ENCODE measurements at places on chromosomes 11 and 22.

- DNase-seq: no peak
These were observed 73.5 kb downstream of the RNF169 start for GRCh38 chr11:74822170-74822569.

DNA sequence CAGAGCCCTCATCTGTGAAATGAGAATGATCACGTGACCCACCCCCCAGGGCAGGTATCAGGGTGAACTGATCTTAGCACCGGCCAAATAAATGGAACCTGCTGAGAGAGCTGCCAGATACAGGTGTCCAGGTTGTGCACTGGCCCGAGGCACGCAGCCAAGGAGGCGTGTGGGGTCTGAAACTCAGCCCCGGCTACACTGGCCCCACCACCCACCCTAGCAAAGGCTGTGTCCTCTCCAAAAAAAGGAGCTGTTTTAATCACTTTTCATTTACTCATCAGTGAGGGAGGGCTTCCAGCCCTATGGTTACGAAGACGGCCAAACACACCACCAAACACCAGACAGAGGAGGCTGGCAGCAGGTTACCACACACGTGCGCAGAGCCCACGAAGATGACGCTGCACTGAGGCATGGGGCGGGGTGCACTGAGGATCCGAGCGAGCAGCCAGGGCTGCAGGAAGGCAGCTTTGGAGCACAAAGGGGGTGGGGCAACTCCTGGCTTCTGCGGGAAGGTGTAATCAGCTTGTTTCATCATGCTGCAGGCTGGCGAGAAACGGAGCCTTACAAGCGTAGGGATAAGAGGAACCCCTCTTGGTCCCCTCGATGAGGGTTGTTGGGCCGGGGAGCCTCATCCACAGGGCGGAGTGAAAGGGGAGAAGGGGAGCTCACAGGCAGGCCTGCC, 19.5 kb upstream of the SLC22A12 start:
- no peak for DNase-seq

DNA sequence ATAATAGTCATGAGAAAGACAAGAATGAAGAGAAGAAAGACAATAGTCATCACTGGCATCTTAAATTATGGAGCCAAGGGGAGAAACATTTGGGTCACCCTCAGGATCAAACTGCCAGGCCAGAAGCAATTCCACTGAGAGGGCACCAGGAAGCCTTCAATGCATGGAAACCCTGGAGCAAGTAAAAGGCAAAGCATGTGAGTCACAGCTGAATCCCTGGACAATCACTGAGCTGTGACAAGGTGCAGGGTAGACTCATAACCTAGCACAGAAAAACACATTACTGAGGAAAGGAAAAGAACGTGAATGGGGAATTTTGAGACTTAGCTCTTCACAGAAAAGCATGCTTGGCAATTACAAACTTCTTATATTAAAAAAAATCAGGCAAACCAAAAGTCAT, 1.6 kb downstream of the KCNJ1 start:
- no peak for DNase-seq

- DNase-seq: no peak
These were observed 342.8 kb upstream of the MTNR1B start for GRCh38 chr11:92626624-92627023.

GRCh38 chr11:117369534-117369933, 41.9 kb downstream of the CEP164 start:
- no peak for DNase-seq

DNA sequence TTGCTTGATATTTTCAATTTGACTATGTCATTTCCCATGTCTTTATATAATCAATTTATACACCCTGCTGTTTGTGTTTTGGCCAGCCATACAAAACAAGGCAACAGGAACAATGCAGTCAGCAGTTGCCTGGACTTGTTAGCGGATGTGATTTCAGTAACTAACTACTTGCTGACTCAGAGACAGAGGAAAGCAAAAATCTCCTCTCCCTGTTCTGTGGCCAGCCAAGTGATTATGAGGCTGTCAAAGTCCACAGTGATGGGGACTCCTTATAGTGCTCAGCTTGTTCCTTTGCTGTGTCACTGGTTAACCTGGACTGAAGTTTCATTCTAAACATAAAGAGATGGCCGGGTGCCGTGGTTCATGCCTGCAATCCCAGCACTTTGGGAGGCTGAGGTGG, 32.6 kb upstream of the APLP2 start:
- peak; percentile 66 for DNase-seq

DNA sequence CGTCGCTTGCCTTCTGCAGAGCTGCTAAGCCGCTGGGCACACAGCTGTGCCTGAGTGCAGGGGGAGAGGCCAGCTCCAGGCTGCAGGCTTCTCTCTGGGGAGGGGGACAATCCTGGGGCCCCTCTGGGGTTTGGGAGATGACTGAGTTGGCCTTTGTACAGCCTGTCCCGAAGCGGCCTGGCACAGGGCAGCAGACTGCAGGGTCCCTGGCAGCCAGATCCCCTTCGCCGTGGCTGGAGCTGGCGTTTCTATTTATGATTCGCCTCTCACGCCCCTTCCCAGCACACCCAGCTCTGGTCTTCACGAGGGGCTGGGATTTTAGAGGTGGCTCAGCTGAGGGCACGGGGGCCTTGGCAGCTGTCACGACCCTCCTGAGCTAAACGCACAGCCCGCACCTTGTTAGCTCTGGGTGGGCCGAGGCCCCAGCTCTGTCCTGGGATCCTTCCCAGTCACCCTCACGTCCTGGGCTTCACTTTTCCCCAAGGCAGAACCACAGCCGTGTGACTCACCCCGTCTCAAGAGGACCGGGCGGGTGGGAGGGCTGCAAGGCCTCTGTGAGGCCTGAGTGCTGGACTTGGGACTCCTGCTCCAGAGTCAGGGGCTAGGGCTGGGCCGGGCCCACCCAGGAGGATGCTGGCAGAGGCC, 18.4 kb downstream of the OSBPL5 start:
- peak; percentile 96 for DNase-seq

DNA sequence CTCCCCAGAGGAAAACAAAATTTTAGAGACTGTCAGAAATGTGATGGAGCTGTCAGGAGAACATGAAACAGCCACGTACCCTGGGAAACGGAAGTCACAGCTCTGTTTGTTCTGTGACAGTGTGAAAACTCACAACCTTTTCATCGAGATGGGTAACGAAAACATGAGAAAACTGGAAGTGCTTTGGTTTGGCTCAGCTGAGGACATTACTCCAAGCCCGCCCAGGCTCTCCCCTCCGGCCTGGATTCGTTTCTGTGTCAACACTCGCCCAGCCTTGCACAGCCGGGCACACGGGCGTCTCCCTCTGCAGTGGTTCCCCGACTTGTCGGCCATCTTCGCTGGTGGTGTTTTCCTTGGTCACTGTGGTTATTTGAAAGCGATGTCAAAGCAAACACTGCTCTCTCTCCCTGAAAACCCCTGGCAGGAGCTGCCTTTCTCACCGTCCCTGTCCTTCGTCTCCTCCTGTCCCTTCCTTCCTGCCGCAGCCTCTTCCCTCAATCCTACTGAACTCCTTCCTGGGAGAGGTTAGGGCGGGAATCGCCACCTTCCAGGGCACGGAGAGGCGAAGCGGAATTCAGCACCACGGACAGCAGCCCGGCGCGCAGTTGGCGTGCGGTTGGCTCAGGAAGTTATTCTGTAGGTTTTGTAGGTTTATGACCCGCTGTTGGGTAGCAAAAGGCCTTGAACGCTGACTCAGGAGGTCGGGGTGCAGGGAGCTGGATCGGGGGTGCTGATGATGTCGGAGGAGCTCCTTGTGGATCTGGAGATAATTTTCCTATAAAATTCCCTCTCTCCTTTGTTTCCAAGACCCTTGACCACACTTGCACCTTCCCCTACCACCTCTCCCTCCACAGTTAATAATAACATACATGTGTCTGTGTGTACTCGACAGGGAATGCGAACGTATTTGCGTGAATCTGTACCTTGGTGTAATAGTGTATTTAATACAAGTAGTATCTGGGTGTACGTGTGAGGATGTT, 13.1 kb upstream of the RPS19BP1 start:
- DNase-seq: no peak

DNA sequence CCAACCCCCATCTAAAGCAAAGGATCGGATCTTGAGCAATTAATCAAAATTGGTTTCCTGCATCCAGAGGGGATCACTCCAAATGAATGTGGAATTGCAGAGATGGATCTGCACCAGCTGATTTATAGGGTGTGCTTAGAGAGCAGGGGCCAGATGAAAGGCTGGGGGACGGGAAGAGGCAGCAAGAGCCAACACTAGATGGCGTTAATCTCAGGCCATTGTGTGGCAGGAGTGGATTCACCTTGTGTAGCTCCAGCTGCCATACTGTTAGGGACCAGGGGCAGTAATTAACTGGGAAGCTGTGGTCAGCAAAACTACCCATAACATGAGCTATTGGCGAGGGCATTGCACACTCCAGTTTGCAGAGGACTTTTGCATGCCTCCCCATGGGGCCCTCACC, 35.6 kb downstream of the SERPINH1 start:
- no peak for DNase-seq

DNA sequence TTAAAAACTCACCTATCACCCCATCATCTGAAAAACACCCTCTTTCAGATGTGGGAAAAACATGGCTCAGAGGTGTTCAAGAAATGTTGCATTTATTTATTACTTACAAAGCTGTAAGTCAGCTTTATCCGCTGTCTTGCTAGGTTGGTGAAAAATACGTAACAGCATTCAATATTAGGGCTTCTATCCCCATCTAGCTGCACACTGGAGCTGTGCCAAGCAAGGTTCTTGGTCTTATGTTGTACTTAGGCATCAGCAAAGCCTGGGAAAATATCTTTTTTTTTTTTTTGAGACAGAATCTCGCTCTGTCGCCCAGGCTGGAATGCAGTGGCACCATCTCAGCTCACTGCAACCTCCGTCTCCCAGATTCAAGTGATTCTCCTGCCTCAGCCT, 7.5 kb downstream of the SERPING1 start:
- DNase-seq: no peak

DNA sequence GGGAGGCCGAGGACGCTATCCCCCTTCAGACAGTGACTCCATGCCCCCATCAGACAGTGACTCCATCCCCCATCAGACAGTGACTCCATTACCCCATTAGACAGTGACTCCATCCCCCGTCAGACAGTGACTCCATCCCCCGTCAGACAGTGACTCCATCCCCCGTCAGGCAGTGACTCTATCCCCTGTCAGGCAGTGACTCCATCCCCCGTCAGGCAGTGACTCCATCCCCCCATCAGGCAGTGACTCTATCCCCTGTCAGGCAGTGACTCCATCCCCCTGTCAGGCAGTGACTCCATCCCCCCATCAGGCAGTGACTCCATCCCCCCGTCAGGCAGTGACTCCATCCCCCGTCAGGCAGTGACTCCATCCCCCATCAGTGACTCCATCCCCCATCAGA, 9.1 kb upstream of the TTLL8 start:
- DNase-seq: no peak

- DNase-seq: no peak
These were observed 125.1 kb downstream of the SERGEF start for GRCh38 chr11:17887779-17888178.

DNA sequence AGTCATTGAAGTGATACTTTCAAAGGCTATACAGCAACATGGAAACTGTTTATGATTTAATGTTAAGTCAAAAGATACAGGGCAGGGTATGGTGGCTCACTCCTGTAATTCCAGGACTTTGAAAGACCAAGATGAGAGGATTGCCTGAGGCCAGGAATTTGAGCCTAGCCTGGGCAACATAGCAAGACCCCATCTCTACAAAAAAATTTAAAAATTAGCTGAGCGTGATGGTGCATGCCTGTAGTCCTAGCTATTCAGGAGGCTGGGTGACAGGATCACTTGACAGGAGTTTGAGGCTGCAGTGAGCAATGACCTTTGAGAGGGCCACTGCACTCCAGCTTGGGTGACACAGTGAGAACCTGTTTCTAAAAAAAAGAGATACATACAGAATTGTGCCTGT, 39.3 kb upstream of the ZBED5 start:
- DNase-seq: no peak

GRCh38 chr22:23156286-23156685, 11.0 kb downstream of the RAB36 start:
- no peak for DNase-seq

DNA sequence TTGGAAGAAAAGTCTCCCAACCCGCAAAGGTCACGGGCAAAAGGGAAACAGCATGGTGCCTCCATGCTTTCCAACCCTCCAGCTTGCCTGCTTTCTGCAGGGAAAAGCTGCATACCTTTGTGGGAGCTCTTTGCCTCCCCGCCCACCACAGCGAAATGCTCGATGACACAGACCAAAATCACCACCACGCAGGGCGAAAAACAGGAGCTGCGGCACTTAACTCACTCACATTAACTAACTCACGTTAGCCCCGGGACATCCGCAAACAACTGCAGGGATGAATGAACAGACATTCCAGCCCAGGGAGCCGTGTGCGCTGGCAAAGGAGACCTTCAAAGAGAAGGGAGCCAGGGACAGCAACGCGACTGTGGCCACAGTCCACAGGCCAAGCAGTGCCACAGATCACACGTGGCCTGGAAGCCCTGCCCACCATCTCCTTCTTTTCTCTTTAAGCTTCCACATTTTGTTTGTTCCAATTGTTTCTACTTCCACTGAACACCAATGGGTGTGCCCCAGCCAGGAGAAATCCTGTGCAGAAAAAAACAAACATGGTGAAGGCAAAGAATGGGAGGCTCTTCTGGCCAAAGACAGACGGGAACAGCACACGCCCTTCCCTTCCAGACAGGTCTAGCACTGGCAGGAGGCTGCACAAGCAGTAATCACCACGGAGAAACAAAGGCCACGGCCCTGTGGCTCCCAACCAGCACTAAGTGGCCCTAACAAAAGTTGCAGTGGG, 39.3 kb downstream of the DUSP8 start:
- DNase-seq: no peak

GRCh38 chr11:75004215-75004614, 15.5 kb downstream of the NEU3 start:
- DNase-seq: no peak

- DNase-seq: no peak
These were observed 55.5 kb downstream of the PAK1 start for GRCh38 chr11:77418155-77418970.

DNA sequence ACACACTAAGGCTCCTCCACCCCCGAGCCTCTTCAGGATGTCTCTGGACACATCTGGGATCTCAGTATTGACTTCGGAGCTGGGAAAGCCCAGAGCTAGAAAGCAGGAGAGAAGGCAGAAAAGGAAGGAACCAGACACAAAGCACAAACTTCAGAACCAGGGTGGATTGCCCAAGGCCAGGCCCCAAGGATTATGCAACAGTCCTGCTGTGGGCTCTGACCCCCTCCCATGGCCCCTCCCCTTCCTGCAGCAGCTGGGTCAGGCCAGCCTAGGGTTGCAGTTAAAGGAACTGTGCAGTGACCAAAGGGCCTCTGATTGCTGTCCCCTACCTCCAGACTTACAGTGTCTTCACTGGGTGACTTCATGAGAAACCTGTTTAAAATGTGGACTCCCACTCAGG, 5.3 kb downstream of the KCNE3 start:
- no peak for DNase-seq

All from H54 (cell line).